ENCODE measurements at places on chromosomes 11 and 22.
A peak's percentile ranks its signal among the peaks of the same experiment; 100 is the strongest.

- DNase-seq = no peak
Observed at GRCh38 chr11:103545551-103545950, 436.3 kb downstream of the DYNC2H1 start.

GRCh38 chr11:125239585-125240560 lies 75.3 kb downstream of the PKNOX2 start:
- DNase-seq = no peak

DNA sequence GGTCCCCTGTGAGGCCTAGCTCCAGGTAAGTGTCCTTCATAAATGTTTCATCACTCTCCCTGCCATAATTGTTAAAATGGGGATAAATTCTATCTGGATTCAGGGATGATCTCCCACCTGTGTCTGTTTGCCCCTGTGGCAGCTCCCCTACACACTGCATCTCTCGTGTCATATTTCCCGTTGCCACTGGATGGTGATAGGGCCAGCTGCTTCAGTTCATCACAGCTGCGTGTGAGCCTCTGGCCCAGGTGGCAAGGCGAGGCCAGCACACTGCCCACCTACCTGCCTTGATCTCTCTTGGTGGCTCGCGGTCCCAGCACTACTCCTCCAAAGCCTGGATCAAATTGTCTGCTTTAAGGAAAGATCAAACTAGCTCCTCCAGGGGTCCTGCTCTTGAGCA lies 187.4 kb downstream of the GRIK4 start:
- no peak for DNase-seq

GRCh38 chr22:21754523-21754922 lies 18.9 kb upstream of the YPEL1 start:
- no peak for DNase-seq

DNA sequence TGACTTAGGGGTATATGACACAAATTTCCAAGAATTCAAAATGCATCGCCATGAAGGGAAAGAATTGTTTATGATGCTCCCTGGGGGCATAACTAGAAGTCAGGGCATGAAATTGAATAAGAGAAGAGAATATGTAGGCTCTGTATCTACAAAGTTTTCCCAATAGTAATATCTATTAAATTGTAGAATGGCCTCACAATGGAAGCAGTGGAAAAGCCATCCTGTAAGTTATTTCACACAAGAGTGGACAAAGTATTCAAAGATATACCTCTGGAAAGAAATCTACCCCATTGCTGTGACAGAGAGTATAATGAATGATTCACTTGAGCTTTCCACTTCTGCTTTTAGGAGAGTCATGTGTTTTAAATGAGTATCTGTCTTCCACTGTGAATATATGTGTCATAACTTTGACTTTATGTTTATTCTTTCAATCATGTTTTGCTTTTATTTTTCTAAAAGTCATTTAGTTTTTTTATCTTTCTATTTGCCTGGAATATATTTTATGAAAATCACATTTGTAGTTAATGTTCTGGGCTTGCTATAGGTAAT lies 65.7 kb upstream of the DDI1 start:
- DNase-seq = no peak

DNA sequence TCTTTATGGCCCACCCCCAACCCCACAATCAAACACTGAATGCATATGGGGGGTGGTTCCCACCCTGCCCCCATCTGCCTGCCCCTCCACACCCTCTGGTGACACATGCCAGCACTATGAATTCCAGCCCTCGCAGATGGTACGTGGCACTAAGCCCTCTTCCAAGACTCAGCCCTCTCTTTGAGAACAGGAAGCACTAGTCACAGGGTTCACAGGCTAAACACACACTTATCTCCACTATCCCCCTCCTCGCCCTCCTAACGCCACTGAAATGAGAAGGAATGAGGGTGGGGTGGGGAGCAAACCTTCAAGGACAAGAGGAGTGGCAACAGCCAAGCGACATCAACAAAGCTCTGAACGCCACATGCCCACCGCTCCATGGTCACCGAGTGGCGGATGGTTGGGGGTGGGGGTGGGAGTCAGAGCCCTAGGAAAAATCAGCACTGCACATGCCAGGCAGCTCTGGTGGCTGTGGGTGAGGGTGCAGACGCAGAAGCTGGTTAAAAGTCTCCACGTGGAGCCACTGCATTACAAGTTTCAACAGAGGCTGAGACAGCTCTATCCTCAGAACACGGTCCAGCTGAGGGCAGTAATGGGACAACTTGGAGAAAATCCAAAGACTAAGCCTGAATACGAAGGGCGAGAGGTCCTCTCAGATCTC lies 33.6 kb downstream of the TMEM184B start:
- DNase-seq = no peak

GRCh38 chr22:25572708-25573171 lies 8.3 kb downstream of the GRK3 start:
- DNase-seq = no peak

- DNase-seq = no peak
Observed at GRCh38 chr22:28903080-28903479, 19.7 kb downstream of the ZNRF3 start.

- no peak for DNase-seq
Observed at GRCh38 chr11:14094481-14095037, 132.0 kb downstream of the SPON1 start.

GRCh38 chr11:10632483-10632882 lies 61.1 kb downstream of the IRAG1 start:
- DNase-seq = no peak

- DNase-seq = no peak
Observed at GRCh38 chr11:31810779-31811647, at the start of gene PAX6. Gene PAX6 (minus strand): TSS chr11:31811322. CDS start chr11:31806411, 4,911 bp downstream.

DNA sequence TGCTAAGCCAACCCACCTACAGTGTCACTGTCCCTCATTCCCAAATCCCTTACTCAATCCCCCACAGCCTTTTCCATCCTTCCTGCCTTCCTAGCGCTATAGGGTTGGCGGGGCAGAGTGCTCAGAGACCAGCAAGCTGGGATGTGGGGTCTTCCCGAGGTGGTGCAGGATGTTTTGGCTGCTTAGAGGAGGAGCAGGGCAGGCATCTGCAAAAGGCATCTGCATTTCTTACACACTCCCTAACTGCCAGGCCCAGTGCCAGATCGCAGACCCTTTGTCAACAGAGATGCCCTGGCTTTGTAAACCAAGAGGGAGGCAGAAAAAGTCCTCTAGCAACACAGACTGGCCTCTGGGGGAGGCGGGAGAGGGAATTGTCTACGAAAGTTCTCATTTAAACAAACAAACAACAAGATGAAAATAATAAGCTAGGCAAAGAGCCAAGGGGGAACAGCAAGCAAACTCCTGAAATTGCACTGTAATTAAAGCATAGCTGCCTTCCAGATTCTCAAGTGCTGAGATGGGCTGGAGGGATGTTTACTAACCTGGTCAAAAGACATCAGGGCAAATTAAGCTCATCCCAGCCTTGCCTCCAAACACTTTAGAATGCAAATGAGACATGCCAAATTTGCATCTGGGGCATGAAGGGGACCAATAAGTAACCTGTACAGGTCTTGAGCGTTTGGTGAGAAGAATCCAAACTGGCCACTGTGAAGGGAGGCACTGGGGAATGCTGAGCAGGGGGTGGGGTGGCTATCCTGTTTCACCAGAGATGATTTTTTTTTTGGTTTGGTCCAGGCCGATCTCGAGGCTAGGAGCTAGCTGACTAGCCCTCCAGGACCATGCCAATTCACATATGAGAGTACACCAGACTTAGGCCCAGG lies 38.1 kb upstream of the ADA2 start:
- no peak for DNase-seq

DNA sequence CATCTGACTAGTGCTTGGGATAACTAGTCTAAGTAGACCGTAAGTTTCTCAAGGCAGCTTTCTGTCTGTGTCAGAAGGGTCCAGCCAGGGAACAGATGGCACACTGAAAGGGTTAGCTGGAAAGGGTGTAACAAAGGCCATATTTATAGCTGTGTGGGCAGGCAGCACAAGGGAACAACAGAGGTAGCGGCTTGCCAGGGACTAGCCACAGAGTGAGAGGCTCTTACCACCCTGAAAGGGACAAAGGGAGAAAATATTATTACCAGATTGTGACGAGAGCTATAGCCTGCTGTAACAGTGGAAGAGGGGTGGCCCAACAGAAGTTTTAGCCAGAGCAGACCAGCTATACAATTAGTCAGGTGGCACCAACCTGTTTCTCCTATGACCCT lies 129.4 kb downstream of the CCDC34 start:
- DNase-seq = no peak

DNA sequence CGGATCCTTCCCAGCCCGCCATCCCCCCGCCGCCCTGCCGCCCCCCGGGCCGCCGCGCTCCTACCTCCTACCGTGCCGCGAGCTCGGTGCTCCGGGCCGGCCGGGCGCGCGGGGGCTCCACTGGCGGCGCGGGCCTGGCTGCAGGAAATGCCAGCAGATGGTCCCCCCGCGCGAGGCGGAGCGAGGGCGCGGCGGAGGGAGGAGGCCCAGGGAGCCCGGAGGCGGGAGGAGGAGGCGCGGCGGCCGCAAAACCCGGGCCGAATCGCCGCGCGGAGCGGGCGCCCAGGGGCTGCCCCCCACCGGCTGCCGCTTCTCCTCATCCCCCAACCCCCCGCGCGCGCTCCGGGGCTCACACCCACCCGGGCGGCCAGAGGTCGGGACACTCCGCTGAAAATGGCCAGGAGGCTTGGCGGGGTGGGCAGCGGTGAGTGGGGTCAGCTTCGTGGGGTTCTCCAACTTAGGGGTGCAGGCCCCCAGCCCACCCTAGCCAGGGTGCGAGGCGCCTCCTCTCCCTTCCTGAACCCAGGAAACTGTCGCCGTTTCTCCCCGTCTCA lies at the start of gene OSBPL5:
TSS of gene OSBPL5 (minus strand) at position 159 of the 554 bp plus-strand sequence. CDS start 36,162 bp downstream, outside the sequence.
- DNase-seq = peak; percentile 28

GRCh38 chr11:65645710-65646109 lies 7.8 kb downstream of the SIPA1 start:
- no peak for DNase-seq

DNA sequence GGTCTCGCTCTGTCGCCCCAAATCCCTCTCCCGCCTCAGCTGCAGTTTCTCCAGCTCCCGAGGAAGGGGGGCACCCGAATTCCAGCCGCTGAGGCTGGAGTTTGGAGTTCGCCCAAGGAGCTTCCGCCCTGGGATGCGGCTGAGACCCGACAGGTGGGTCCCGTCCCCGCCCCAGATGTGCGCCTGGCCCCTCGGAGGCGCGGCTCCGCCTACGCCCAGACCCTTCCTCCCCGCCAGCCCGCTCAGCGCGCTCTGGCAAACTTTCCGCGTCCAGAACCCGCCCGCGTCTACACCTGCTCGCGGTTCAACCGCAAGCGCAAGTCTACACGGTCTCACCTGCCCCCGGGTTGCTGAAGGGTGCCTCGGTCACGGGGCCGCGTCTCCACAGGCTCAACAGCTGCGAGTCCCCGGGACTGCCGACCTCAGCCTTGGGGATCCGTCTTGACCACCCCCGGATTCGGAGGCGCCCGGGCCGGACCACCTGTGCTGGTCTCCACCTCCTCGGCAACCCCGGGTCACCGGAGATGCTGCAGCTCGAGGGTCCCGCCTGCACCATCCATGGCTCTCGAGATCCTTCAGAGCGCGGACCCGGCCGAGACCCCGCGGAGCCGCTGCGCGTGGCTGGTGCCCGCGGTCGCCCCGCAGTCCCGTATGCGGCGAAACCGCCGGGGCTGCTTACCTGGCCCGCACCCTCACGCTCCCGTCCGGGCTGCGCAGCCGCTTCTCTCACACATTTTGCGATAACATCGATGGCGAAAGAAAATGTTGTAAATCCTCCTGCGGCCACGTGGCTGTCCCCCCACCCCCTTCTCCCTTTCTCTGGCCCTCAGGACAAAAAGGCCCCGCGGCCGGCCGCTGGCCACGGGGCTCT lies 63.6 kb downstream of the NFAM1 start:
- DNase-seq = no peak

- no peak for DNase-seq
Observed at GRCh38 chr11:61829806-61830205, 1.7 kb downstream of the FADS2 start.

GRCh38 chr11:118938491-118939403 lies 13.0 kb upstream of the BCL9L start:
- no peak for DNase-seq

DNA sequence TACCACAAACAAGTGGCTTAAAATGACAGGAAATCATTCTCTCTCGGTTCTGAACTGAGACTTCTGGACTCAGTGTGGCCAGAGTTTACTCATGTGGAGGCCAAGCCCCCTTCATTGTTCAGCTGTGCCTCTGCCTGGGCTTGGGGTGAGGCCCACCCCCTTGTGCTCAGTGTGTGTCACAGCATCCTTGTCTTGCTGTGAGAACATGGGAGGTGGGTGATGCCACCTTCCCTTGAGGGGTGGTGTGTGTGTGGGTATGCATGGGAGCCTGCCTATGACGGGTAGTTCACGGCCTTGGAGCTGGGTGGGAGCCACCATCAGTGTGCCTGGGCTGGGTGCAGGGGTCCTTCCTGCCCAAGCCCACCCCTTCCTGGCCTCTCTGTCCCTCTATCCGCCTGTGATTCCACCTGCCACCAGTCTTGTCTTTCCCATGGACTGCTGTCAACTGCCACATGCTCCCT lies 101.7 kb downstream of the MORC2 start:
- no peak for DNase-seq

- DNase-seq = no peak
Observed at GRCh38 chr11:78220218-78221157, 31.8 kb downstream of the USP35 start.

- DNase-seq = no peak
Observed at GRCh38 chr22:40606306-40606705, 30.2 kb downstream of the MRTFA start.

GRCh38 chr11:113075586-113076095 lies 114.4 kb downstream of the NCAM1 start:
- DNase-seq = no peak

GRCh38 chr11:17471501-17471900 lies 5.1 kb downstream of the ABCC8 start:
- no peak for DNase-seq

GRCh38 chr11:68146010-68146540 lies 24.9 kb upstream of the CHKA start:
- no peak for DNase-seq

GRCh38 chr11:74347381-74347780 lies 35.9 kb upstream of the P4HA3 start:
- no peak for DNase-seq

DNA sequence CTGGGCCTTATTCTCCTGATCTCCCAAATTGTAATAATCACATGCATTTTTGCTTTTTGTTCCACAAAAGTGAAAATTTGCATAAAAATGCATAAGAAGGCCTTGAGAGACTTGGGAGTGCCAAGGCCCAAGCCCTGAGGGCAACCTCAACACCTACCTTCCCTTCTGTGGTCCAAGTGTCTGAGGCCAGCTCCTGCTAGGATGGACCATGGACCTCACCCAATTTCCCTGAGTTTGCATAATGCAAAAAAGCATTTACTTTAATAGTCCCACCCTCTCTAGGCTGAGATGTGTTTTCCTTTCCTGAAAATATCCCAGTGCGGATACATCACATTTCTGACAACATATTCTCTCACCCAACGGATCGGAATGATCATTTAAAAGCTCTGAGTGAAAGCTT lies 194.1 kb upstream of the TENM4 start:
- DNase-seq = no peak
